ENCODE measurements at places on chromosomes 11 and 22. TPM values are rescaled to one million over a fixed set of nuclear protein-coding genes. Genes with fewer than 3 reads are reported as not detected.

Gene OR4D5
- not detected for total RNA-seq

Gene MYEOV
- total RNA-seq = not detected

Gene CCDC81
- total RNA-seq = 0.33 TPM

Gene DDIAS
- total RNA-seq = 11.2 TPM

Gene INS
- total RNA-seq = not detected

Gene TYMP
- total RNA-seq = 6.3 TPM

Gene GDPD4
- not detected for total RNA-seq

Gene OTOG
- 0.13 TPM for total RNA-seq

Gene RIC3
- 5.6 TPM for total RNA-seq

Gene MISFA
- 2.8 TPM for total RNA-seq

Gene YPEL4
- not detected for total RNA-seq

GRCh38 chr11:11760838-11761237 is 80.9 kb upstream of the USP47 start:
- DNase-seq = no peak

DNA sequence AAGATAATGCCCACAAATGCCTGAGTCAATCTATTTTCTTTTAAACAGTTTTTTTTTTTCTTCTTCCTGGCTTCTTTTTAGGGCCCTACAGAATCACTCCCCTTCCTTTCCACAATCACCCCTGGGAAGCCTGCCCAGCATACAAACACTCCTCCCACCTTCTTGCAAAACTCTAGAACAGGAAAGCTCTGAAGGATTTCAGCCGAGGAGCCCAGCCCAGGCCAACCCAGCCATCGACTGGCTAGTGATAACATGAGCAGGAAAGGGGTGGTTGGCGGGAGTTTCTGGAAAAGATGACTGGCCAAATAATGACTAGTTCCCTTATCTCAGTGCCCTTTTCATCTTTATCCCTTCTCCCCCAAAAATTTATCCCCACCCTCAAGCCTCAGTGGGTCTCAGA is 68.2 kb downstream of the USP35 start:
- DNase-seq = peak; percentile 6

GRCh38 chr22:39314251-39314971 is 5.0 kb downstream of the RPL3 start:
- no peak for DNase-seq

- DNase-seq = no peak
Observed at GRCh38 chr11:70367071-70367470, 31.3 kb upstream of the CTTN start.

- DNase-seq = no peak
Observed at GRCh38 chr11:111939836-111940604, 2.9 kb downstream of the DIXDC1 start.

- DNase-seq = no peak
Observed at GRCh38 chr11:17460406-17460805, 16.2 kb downstream of the ABCC8 start.

GRCh38 chr11:14789879-14790484 is 102.0 kb downstream of the CYP2R1 start:
- DNase-seq = no peak

- DNase-seq = no peak
Observed at GRCh38 chr11:65224930-65225278, 36.9 kb upstream of the POLA2 start.

DNA sequence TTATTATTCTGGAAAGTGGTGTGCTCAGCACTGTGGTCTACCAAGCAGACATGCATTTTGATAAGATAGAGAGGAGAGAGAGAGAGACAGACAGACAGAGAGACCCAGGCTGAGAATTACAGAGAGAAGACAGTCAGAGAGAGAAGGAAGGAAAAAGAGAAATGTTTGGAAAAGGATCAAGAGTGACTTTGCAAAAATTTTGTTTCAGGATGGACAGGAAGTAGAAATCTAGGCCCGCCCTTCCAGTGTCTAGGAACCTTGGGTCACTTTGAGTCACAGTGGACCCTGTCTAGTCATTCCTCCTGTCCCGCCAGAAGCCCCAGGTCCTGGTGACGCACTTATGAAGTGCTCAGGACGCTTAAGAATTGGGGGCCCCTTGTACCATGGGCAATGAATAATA is 166.7 kb downstream of the ST3GAL4 start:
- no peak for DNase-seq

DNA sequence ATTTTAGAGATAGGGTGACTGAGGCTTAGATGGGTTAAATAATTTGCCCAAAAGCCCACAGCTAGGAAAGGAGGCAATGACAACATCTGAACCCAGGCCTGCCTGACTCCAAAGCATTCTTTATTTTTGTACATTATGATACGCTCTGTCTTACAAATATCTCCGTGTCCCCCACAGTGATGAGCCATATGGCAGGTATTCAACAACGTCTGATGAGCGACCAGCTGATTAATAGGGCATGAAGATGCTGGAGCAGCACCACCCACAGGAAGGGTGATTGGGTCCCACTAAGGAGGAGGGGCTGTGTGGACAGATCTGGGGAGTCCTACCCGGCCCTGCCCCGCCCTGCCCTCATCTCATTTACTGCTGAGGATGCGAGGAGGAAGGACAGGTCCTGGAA is 380.6 kb downstream of the CADM1 start:
- no peak for DNase-seq

GRCh38 chr22:40400159-40400558 is 29.8 kb downstream of the SGSM3 start:
- no peak for DNase-seq

GRCh38 chr11:37972691-37973090 is 1374.7 kb upstream of the RAG2 start:
- DNase-seq = no peak

- no peak for DNase-seq
Observed at GRCh38 chr11:120375076-120375475, 38.9 kb downstream of the ARHGEF12 start.

GRCh38 chr11:18495271-18495670 is 31.5 kb downstream of the TSG101 start:
- DNase-seq = no peak

DNA sequence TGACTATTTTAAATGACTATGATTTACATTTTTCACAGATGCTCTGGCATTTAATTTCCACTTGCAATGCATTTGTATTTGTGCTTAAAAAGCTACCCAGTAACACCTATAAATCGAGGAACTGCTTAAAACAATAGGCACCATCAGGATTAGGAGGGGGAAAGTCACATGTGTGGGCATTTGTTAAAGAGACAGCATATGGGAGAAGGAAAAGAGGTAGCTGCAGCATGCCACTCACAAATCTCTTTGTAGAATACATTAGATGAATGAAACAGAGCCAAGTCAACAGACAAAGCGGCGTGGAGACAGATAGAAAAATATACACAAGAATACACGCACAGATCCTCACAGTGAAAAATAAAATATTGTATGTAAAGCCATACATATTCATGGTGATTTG is 228.0 kb downstream of the CADM1 start:
- no peak for DNase-seq

- no peak for DNase-seq
Observed at GRCh38 chr11:131683131-131683530, 312.7 kb downstream of the NTM start.

DNA sequence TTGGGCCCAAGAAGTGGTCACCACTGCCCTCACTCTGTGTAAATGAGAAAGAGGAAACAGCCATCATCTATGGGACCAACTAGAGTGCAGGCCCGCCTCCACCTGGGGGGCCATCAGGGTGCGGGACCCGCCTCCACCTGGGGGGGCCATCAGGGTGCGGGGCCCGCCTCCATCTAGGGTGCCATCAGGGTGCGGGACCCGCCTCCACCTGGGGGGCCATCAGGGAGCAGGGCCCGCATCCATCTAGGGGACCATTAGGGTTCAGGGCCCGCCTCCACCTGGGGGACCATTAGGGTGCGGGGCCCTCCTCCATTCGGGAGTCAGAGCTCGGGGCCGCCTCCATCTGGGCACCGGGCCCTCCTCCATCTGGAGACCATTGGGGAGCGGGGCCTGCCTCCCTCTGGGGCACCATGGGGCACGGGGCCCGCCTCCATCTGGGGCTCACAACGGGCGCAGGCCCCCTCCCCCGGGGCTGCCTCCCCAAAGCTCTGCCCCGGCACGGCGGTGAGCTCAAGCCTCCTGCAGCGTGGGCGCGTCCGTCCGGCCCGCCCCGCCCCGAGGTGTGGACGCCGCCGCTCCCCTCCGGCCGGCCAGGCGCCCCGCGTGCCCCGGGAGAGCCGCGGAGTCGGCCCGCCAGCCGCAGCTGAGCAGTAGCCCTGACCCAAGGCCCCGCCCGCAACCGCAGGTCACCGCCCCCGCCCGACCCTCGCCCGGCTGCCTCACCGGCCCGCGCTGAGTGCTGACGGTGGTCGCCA is 512 bp downstream of the TOLLIP start:
- DNase-seq = no peak

GRCh38 chr11:129836979-129837378 is 21.3 kb downstream of the TMEM45B start:
- DNase-seq = no peak

- DNase-seq = no peak
Observed at GRCh38 chr22:48891688-48892577, 935.7 kb downstream of the BRD1 start.
